ENCODE measurements at places on chromosomes 2 and 18.

DNA sequence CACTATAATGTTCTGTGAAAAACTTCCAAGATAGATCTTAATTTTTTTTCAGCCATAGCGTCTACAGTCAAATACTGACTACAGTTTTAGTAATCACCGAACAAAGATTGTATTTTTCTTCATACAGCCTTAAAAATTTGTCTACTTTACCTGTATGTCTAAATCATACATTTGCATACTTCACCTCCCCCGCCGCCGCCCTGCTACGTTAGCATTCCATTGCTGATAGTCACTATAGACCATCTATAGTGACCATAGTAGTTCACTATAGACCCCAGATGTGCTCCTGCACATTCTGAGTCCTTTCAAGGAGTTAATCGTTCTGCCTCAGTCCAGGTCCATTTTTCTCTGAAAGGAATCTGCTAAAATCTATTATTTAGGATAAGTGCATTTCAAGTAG, 325.0 kb downstream of the CCDC178 start:
- DNase-seq: no peak

- DNase-seq: no peak
These were observed 636.1 kb upstream of the KLHL29 start for GRCh38 chr2:22748909-22749308.

DNA sequence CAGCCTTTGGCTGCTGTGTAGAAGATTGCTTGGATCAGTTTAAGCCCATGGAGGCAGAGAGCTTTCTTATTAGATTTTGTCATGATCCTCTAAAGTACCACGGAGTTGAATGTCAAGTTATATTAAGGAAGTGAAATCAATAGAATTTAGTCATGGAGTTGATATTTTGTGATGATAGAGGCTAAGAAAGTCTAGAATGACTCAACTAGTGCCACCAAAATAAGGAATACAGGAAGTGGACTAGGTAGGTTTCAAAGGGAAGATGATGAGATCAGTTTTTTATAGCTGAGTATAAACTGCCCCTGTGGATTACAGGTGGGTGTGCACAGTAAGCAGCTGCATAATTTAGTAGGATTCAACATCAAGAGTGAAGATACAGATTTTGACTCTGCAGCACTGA, 25.2 kb downstream of the FBXO36 start:
- DNase-seq: no peak

DNA sequence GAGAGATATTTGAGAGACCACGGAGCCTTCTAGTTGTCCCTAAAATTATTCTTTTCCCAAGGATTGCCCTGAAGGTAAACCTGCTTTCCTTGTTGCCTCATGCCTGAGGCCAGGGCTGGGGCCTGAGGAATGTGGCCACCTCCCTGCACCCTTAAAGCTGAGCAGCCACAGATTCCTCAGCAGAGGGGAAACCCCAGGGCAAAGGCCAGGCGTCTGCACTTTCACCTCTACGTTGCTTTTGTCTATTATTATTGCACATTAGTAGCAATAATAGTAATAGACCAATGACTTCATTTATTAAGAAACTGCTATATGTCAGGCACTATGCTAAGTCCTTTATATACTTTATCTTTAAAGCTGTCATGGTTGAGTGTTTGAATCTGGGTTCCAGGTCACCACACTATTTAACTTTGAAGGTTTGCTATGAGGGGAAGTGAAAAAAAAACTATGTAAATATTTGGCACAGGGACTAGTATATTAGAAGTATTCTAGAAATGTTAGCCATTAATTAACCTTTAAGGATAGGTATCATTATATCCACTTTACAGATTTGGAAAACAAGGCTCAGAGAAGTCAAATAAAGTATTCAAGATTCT, 104.2 kb downstream of the LRRC30 start:
- no peak for DNase-seq

- no peak for DNase-seq
These were observed 6.0 kb downstream of the ERBB4 start for GRCh38 chr2:212532585-212532984.

GRCh38 chr18:60826346-60826745, 453.8 kb upstream of the MC4R start:
- no peak for DNase-seq

DNA sequence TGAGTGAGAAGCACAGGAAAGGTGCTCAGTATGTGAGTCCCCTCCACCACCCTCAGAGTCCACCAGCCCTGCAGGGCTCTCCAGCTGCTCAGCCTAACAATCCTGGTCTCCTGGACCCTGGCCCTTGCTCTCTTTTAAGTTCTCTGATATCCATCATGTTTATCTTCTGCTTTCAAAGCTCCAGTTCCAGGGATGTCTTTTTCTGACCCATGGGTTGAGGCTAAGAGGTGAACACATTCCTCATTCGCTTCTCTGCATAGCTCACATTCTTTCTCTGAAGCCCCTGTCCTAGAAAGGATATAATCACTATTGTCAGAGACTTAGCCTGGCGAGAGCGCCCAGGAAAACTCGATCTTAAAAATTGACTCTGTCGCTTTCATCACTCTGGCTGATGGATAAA, 86.4 kb downstream of the ARL4C start:
- no peak for DNase-seq

- no peak for DNase-seq
These were observed 410.9 kb upstream of the CYRIA start for GRCh38 chr2:17076533-17076932.

DNA sequence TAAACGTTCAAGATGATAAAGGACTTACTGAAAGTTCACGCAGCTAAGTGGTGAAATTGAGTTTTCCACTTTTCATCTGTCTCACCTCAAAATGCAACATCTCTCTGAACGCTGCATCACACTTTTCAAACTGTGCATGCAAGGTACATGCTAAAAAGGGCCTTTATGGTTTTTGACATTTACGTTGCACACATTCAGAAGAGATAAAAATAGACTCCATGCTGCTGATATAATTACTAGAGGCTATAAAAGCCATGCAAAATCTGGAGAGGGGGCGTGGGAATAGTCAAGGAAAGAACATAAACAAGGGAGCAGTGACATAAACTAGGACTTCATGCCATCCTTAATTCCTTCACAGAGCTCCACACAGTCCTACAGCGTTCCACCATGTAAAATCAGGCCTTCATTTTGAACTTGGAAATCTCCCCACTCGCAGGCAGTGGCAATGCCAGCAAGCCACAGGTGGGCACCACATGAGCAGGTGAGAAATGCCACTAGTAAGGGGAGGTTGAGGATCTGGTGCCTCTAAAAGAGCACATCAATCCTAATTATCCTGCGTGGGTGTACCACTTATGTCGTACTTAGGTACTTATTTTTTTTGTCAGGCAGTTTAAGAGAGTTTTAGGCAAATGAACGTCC, 71.4 kb downstream of the ZEB2 start:
- no peak for DNase-seq
